ENCODE measurements at places on chromosomes 5 and 9.

GRCh38 chr5:13860146-13860545 lies 84.3 kb downstream of the DNAH5 start:
- no peak for DNase-seq

GRCh38 chr5:6644794-6645241 lies 11.6 kb downstream of the SRD5A1 start:
- no peak for DNase-seq

GRCh38 chr9:127876026-127876763 lies 1.3 kb downstream of the AK1 start:
- DNase-seq, result no peak

DNA sequence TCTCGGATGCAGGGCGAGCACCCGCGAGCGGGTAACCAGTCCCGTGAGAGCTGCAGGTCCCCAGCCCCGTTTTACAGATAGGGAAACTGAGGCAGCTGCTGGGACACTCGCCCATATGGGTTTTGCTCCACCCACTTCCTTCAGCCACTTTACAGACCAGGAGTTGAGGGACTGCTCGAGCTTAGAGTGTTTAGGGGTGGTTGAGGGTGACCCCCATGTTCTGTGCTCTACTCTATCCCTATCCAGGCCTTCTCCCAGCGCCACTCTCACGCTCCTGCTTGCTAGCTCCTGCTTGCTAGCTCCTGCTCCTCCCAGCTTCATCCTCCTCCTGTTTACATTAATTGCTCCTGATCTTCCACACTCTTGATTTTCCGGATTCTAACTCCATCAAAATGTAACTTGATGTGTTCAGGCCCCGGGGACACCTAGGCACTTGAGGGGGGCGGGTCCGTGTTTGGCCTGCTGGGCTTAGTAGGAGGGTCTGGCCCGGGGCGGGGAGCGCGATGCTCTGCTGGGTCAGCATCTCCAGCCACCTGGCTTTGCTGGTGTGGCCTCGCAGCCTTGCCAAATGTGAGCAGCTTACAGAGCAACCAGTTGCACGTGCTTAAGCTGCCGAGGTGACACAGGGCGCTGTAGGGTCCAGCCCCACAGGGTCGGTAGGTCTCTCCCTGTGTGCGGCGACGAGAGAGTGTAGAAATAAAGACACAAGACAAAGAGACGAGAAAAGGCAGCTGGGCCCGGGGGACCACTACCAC lies 1.5 kb upstream of the PTGES2 start:
- no peak for DNase-seq

- no peak for DNase-seq
Observed at GRCh38 chr5:132138260-132138659, 64.7 kb downstream of the CSF2 start.

DNA sequence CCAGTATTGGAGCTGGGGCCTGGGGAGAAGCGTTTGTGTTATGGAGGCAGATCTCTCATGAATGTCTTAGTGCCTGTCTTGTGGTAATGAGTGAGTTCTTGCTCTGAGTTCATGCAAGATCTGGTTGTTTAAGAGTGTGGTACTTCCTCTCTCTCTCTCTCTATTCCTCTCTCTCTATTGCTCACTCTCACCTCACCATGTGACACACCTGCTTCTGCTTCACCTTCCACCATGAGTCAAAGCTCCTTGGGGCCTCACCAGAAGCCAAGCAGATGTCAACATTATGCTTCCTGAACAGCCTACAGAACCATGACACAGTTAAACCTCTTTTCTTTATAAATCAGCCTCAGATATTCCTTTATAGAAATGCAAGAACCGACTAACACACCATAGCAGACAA lies 242.7 kb upstream of the ADRA1B start:
- no peak for DNase-seq

GRCh38 chr9:21465859-21466518 lies 16.1 kb downstream of the IFNE start:
- DNase-seq, result peak; percentile 3

DNA sequence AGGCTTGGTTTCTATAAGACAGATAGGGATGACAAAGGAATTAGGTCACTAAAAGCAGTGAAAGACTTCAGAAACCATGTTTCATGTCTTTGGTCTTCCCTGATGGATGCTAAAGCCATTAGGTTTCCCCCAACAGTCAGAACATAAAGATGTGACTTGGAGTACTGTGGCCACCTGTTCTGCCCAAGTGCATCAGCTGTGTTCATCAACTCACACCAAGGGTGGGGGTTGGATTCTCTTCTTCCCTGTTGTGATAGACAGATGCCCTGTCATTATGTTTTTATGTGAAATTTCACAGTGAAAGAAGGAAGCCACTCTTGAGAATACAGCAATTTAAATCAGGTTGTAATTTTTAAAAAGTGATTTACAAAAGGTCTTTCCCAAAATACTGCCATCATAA lies 196.8 kb downstream of the SH3GL2 start:
- DNase-seq, result no peak

DNA sequence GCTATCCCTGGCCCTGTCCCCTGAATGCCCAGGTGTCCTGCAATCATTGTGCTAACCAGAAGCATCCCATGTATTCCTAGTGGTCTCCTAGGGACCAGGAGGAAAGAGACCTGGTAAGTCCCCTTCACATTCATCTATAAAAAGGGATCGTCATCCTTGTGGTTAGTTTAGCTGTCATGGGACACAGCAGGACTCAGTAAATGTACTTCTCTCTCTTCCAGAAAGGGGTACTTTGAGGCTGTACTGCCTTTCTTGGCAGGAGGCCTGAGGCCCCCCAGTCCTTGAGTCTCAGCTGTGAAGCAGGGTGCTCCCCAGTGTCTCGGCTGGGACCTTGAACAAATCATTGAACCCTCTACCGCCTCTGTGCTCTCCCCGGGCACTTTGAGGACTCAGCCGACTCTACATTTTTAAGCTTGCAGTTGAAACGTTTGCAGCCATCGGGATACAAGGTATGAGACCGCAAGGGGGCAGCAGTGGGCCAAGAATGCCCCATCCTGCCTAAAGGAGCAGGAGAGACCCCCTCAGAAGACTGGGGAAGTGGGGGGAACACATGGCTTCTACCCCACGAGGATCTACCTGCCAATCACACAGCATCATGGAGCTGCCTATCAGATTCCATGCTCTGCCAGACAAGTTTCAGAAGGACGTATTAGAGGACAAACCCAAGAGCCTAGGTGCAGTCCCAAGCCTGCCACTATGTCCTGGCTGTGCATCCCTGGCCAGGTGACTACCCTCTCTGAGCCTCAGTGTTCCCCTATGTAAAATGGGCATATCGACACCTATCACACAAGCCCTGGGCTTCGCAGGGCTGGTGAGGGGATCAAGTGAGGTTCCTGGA lies 2.4 kb upstream of the PHYKPL start:
- no peak for DNase-seq

- no peak for DNase-seq
Observed at GRCh38 chr9:137606005-137606621, 627 bp downstream of the ARRDC1 start.

GRCh38 chr9:113602126-113603047 lies 138.9 kb downstream of the RGS3 start:
- DNase-seq, result peak; percentile 94

DNA sequence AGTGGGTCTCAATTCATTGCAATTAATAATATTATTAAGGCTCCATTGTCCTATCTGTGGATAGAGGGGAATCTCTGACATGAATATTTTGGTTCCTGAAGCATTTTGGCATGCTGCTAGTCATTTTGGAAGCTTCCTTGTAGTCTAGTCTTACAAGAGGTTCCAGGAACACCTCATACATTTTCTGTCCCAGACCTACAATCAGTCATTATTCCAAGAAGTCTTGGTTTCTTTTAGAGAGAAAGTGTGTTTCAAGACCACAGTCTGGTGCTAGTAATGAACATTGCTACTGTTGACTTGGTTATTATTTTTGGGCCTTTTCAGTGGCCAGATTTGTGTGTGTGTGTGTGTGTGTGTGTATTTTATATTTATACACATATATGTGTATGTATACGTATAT lies 98.9 kb downstream of the ERCC6L2 start:
- no peak for DNase-seq
